ENCODE measurements at places on chromosomes 4 and X.

- DNase-seq: no peak
Observed at GRCh38 chrX:143683486-143683885, 37.1 kb downstream of the SPANXN2 start.

DNA sequence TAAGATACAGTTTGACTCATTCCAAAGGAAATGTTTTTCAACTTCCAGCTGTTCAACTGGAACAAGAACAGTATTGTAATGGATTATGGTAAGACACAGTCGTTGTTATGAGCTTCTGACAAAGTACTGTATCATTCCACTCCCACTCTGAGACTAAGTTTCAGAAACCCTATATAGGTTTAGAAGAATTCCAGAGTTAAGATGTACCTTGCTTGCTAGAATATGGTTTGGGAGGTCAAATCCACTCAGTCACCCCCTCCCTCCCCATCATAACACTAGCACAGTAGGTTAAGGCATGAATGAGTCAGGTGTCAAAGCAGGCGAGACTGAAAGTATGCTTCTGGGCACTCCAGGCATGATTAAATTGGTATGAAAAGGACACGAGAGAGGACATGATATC lies 339.7 kb downstream of the DMD start:
- no peak for DNase-seq

DNA sequence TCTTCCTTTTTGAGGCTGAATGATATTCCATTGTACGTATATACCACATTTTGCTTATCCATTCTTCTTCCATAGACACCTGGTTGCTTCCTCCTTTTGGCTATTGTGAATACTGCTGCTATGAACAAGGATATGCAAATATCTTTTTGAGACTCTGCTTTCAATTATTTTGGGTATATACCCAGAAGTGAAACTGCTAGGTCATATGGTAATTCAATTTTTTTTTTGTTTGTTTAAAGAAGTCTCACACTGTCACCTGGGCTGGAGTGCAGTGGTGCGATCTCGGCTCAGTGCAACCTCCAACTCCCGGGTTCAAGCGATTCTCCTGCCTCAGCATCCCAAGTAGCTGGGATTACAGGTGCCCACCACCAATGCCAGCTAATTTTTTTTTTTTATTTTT lies 75.3 kb downstream of the METTL14 start:
- DNase-seq: no peak

GRCh38 chr4:48307528-48307927 lies 33.8 kb upstream of the SLAIN2 start:
- DNase-seq: no peak

DNA sequence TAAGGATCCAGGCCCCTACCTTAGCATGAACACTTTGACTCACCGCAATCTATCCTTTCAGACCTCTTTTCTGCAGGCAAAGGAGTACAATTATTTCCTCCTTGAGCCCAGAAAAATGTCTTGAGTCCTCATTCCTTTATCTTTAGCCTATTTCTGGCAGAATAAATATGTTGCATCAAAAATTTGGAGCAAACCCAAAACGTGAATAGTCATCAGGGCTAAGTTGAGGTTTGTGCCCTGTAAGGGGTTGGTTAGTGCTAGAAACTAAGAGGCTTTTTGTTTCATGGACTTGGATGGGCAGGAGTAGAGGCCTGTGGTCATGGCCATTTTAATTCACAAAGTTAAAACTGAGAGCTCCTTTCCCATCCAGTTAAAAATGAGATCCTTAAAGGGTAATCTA lies 460.3 kb downstream of the GBA3 start:
- DNase-seq: no peak

- DNase-seq: no peak
Observed at GRCh38 chrX:88613338-88613737, 133.7 kb upstream of the CPXCR1 start.

GRCh38 chr4:48360285-48361011 lies 19.1 kb downstream of the SLAIN2 start:
- DNase-seq: no peak

GRCh38 chr4:185028625-185029024 lies 10.3 kb downstream of the HELT start:
- DNase-seq: no peak

DNA sequence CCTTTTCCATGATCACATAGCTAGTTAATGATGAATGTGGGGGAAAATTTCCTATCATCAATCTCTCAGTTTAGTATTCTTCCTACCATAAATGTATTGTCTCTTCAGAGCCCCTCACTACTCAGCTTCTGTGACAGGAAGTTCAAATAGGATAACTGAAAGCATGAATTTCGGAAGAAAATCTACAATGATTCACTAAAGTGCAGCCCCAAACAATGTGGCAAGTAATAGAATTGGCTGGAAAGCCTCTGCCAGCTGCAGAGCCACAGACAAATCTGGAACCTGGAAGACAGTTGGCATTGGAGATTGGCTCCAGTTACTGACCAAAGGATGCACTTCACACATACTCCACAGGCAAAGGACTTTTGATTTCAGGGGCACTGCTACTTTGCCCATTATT lies 35.2 kb downstream of the EGF start:
- no peak for DNase-seq

- DNase-seq: no peak
Observed at GRCh38 chr4:128227991-128228571, 59.5 kb downstream of the PGRMC2 start.

GRCh38 chrX:47618923-47619485 lies 653 bp downstream of the SYN1 start:
- DNase-seq: no peak

GRCh38 chr4:8682725-8683124 lies 90.2 kb downstream of the CPZ start:
- DNase-seq: no peak

DNA sequence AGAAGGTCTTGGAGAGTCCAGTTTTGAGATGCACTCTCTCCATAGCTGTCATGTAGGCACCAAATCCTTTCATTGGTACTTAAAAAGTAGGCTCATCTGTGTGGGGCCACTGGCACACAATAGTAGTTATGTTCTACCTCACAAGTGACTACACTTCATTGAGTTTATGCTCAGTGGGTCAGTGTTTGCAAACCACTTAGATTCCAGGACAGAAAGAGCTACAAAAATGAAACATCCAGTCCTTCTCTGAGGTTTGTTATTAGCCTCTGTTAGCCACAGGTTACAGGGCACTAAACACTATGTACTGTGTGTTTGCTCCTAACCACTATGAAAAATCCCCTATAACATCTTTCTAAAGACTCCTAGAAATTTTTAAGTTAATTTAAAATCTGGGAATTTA lies 13.8 kb downstream of the RAB28 start:
- no peak for DNase-seq

- DNase-seq: no peak
Observed at GRCh38 chr4:123832173-123833026, 435.8 kb downstream of the SPRY1 start.

GRCh38 chrX:19127649-19128168 lies 5.4 kb upstream of the ADGRG2 start:
- no peak for DNase-seq

- DNase-seq: no peak
Observed at GRCh38 chr4:105399532-105400161, 74.2 kb downstream of the PPA2 start.

GRCh38 chr4:183398298-183399125 lies 45.9 kb upstream of the CDKN2AIP start:
- DNase-seq: peak; percentile 78

GRCh38 chr4:153582954-153583702 lies 101.0 kb upstream of the TLR2 start:
- DNase-seq: no peak

- DNase-seq: no peak
Observed at GRCh38 chr4:94826206-94826605, 68.5 kb downstream of the BMPR1B start.

DNA sequence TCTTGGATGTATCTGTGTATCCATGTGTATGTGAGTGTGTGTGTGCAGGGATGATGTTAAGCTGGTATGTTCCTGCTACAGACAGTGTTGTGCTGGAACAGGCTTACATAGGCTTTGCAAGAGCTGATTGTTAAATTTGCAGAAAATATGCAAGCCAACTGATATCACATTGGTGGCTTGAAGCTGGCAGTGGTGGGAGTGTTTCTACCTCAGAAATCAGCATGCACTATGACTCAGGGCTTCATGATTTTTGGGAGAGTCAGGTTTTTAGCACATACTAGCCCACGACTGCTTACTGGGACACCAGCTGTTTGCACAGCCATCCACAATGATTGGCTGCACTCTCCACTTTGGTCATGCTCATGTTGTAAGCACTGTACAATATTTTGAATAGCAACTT lies 261.8 kb downstream of the DHX15 start:
- DNase-seq: no peak

DNA sequence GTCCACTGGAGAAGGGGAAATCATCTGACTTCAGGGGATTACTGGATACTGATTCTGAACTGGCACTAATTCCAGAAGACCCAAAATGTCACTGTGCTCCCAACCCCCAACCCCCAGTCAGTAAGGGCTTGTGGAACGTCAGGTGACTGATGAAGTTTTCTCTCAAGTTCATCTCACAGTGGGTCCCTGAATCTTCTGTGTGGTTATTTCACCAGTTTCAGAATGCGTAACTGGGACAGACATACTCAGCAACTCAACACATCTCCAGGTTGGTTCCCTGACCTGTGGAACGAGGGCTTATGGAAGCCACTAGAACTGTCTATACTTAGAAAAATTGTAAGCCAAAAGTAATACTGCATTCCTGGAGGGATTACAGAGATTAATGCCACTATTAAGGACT lies 45.3 kb downstream of the DDX60L start:
- no peak for DNase-seq

DNA sequence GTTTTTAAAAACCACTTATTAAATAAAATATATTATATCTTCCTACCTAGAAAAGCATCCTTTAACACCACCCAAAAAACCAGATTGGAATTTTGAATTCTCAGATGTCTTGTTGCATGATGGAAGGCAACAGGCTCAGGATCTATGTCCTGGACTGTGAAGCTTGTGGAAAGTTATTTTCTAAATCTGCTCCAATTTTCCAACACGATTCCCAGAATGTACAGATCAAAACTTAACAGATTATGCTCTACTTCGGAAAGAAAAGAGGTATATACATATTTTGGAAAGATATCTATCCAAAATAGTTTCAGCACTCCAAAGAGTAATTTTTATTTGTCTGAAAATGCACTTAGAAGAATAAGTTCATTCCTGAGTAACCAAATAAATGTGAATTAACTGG lies 291.7 kb upstream of the EMCN start:
- DNase-seq: no peak

DNA sequence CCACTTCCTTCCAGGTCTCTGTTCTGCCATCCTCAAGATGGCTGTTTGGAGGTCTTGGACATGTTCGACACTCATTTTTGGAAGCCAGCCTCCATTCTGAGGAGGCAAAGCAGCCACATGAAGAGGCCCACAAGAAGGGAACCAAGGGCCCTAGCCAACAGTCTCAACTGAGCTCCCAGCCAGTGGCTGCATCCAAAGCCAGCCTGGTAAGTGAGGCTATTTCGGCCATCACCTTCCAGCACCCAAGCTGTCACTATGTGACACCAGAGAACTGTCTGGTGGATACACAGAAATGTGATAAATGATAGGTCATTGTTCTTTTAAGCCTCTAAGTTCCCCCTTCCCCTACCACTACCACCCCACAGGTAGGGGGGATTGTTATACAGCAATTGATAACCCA lies 127.2 kb downstream of the NPNT start:
- DNase-seq: no peak

DNA sequence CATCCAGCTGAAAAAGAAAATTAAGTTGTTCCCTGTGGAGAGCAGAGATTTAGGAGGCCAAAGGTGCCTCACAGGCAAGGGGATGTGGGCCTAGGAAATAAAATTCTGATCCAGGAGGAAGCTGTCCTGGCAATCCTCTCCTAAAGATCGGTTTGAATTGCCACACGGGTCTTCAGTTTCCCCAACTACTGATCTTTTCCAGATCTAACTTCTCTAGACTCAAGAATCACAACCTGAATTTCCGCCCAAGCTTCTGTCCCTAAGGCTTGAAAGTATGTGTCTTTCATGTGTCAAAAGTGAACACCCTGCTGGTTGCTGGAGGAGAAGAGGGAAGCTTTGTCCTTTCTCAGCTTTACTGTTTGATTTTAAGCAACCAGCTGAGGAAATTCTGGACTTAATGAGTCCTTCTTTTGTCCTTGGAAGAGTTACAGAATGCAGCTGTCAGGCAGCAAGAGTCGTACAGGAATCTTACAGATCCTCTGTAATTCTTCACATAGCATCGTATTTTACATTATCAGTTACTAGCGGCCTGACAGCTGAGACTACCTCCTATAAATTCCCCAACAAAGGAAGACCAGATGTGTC lies 93.8 kb downstream of the INPP4B start:
- DNase-seq: no peak

- DNase-seq: no peak
Observed at GRCh38 chr4:71095545-71095944, 102.1 kb downstream of the DCK start.

- DNase-seq: no peak
Observed at GRCh38 chr4:41377196-41377595, 120.5 kb downstream of the UCHL1 start.

GRCh38 chr4:131296192-131296591 lies 1852.9 kb upstream of the PCDH10 start:
- DNase-seq: no peak

GRCh38 chrX:38880296-38880854 lies 79.1 kb downstream of the MID1IP1 start:
- no peak for DNase-seq

GRCh38 chr4:101237773-101238172 lies 109.6 kb downstream of the PPP3CA start:
- DNase-seq: no peak
